ENCODE measurements at places on chromosomes 3 and 15. TPM values are rescaled to one million over a fixed set of nuclear protein-coding genes. Genes with fewer than 3 reads are reported as not detected.

The SERINC4 gene
- 0.12 TPM for total RNA-seq

The SH3GL3 gene
- total RNA-seq, result not detected

DNA sequence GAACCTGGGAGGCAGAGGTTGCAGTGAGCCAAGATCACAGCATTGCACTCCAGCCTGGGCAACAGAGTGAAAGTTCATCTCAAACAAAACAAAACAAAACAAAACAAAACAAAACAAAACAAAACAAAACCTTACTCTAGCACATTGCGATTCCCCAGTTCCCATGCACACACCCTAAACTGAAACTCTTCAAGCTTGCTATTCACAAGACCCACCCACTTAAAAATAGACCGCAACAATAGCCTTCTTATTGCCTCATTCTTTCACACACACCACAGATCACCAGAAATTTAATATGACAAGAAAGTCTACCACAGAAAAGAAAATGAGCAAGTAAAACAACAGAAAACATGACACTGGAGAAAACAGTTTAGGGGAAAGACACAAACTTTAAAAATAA is 598.4 kb downstream of the FHIT start:
- no peak for DNase-seq

- no peak for DNase-seq
These were observed 93.9 kb upstream of the RPL32 start for GRCh38 chr3:12935023-12935860.

Measured in NCI-H460 (cell line).